SHP77 (cell line): ENCODE measurements at places on chromosomes 12 and 14.
A peak's percentile ranks its signal among the peaks of the same experiment; 100 is the strongest.

- DNase-seq: no peak
Observed at GRCh38 chr12:44674875-44675274, 201.2 kb downstream of the NELL2 start.

DNA sequence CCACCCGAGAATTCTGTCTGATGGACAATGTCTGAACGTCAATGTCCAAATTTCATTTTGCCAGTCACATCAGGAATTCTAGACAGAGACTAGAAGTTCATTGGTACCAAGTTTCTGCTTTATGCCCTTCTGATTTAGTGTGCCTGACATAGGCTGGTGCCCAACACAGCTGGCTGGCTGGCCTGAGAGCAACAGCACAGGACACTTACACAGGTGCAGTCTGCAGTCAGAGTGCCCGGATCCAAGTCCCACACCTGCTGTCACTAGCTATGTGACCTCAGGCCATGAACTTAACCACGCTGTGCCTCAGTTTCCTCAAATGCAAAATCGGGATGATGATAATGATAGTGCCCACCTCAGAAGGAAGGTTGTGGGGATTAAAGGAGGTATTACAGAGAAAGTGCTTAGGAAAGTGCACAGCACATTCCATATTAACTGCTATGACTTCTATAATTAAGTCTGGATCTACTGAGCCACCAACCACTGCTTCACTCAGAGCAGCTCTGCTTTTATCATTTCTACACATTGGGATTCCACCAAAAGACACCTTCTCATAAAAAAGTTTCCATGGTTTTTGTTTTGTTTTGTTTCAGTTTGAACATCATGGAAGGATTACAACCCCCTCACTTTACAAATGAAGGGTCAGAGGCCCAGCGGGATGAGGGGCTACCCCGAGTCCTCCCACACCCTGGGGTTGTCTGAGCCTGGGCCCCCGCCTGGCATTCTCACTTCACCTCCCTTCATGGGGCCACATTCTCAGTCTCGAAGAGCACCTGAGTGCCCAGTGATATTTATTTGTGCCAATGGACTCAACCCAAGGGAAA lies 168.8 kb upstream of the BCL2L14 start:
- DNase-seq: no peak

DNA sequence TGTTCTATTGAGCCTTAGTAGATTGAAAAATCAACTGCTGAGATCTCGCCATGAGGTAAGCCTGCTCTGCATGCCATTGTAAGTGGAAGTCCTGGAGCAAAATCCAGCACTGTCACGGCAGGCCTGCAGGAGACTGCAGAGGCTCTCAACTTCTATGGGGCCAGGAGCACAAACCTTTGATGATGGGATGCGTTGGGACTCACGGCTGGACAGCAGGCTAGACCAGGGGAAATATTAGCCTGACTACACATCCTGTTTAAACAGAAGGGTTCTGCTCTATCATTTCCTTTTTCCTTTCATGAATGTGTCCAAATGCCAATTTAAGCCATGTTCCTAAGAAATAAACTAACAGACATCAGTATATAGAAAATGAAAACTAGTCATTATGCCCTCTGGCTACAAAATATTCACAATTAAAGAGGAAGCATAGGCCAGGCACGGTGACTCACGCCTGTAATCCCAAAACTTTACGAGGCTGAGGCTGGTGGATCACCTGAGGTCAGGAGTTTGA lies 33.9 kb upstream of the RASSF8 start:
- DNase-seq: no peak

DNA sequence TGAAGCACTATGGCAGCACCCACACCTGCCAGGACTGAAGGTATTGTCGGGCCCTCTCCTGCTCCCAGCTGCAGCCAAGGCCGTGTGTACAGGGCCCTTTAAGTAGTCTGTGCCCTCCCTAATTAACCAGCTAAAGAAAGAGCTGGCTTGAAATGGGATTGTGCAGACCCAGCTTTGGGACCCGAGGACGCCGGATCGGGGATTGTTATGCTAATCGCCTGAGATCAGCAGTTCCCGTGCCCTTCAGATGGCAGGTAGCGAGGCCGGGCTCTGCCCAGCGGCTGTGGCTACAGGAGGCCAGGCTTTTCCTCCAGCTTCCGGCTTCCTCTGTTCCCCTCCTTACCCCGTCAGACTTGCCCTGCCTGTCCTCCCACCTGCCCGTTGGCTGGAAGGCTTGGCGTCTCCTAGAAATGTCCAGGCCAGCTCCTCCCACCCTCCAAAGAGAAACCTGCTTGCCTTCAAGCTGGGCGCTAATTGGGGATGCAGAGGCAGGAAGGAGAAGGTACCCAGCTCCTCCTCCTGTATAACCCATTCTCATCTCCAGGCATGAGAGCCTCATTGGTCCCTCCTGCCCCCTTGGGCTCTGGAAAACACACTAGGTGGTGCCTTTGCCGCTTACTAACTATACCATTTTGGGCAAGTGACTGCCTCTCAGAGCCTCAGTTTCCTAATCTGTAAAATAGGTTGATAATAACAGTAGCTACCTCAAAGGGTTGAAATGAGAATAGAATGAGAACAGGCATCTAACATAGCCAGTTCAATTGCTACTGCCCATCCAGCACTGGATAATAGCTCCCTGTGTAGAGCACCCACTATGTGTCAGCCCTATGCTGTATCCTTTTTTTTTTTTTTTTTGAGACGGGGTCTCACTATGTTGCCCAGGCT lies 25.8 kb upstream of the MSI1 start:
- DNase-seq: peak; percentile 53

DNA sequence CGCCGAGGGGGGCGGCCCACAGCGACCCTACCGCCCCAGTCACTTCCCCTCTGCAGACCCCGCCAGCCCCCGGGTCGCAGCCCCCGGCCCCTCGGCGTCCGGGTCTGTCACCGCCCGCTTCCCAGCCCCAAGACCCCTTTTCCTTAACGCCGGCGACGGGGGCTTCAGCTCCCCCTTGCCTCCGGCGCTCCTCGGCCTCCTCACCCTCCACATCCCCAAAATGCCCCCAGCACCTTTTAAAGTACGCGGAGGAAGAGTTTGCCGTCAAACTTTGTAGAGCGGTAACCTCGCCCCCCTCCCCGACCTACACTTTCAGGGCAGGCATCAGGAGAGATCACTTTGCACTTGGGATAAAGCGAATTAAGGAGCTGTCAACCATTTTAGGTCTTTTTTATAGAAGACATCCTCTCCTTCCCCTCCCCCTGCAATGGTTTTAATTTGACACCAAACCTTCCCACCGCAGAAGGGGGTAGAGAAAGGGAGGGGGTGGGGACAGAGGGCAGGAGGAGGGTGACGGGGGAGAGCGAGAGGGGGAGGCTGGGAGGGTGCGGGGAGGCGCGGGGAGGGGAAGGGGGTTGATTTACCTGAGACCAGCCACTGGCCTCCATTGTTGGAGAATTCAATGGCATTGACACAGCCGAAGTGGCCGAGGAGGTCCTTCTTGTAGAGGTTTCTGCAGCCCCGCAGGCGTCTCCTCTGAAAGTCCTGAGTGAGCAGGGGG lies 578 bp downstream of the DCAF5 start:
- peak; percentile 25 for DNase-seq

GRCh38 chr14:59154373-59154772 lies 34.1 kb upstream of the DAAM1 start:
- DNase-seq: no peak

DNA sequence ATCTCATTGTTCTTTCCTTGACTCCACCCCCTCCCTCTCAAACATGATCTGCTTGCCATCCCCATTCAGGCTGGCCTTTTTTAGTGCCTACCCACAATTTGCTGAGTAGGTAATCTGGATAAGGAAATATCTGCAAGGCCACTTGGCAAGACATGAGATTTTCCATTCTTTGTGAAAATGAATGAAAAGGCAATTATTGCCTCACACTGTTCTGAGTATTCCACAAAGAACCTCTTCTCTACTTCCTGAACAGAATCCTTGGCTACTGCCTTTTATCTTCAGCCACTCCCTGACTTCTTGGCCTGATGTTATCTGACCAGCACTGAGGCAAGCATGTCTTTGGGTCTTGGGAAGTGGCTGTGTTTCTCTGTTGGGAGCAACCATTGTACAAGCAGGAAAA lies 263.2 kb upstream of the ATP2B1 start:
- no peak for DNase-seq

DNA sequence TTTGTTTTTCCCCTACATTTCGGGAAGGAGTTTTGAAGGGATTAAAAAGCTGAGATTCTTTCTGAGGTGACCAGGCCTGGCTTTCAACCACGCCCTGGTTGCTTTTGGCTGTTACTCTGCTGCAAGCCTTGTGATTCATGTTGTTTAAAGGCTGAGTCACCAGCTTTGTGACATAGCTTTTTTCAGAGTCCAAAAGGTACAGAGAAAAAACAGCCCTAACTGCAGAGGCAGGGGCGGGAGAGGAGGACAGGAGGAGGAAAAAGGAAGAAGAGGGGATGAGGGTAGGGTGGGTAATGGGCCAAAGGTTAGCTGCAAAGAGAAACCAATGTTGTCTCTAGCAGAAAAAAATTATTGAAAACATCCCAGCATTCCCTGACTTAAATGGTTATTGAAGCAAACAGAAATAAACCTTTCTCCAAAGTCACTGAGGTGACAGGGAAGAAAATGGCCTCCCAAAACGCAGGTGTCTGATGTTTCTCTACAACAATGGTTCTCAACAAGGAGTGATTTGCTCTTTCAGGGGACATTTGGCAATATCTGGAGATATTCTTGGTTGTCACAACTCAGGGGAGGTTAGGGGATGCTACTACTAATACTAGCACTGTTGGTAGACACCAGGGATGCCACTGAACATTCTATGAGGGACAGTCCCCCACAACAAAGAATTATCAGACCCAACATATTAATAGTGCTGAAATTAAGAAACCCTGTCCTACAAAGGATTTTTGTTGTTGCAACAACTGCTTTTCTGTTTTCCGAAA lies 2.1 kb upstream of the UBC start:
- DNase-seq: no peak

DNA sequence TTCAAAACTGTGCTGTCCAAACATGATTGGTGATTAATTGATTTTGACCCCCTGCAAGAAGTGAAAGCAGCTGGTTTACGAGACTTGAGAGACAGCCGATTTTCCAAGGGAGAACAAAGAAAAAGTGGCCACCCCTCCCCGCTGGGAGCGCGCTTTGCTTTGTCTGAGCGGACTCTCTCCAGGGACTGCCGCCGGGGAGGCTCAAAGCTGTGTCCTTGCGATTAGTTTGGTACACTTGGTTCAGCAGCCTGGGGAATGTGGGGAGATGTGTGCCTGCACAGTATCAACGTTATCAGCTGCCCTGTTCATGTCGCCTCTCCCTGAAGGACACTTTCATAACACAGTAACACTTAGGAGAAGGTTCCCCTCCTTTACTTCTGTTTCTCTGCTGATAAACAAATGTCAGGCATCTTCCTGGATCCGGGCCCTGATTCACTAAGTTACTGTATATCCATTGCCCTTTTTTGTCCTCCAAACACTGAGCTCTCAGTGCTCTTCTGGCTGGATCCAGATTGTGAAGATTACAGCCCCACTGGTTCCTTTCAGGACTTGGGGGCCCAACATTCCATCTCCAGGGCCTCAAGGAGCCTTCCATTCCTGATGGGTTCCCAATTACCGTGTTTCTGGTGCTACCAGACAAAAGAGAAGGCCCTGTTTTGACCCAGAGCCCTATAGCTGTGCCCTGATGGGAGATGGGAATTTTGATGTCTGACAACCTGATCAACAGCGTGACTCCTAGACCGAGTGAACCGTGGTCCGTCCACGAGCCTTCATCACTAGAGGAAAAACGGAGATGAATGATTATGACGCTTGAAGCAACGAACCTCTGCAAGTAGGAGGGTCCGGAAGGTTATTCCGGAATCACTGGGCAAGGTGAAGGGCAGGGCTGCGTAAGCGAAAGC lies 31.7 kb upstream of the TUBA1C start:
- peak; percentile 37 for DNase-seq

- DNase-seq: peak; percentile 54
Observed at GRCh38 chr14:106417224-106418049, 891.1 kb downstream of the TMEM121 start.

DNA sequence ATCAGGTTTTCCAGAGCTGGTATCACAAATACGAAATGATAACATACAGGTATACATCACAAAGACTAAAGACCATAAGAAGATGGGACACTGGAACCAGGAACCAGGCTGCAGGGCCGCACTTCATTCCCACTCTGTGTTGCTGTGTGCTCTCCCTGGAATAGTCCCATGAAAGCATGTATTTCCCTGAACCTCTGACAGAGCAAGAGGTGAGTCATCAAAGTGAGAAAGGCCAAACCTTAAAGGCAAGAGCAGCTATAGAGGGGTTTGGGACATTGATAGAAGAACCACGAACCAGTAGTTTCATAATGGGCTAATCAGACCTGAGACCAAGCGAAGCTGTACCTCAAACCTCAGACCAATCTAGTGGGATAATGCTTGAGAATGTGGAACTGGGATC lies 283.0 kb upstream of the PRKD1 start:
- DNase-seq: no peak

- DNase-seq: no peak
Observed at GRCh38 chr12:321606-322326, 59.1 kb upstream of the SLC6A13 start.

DNA sequence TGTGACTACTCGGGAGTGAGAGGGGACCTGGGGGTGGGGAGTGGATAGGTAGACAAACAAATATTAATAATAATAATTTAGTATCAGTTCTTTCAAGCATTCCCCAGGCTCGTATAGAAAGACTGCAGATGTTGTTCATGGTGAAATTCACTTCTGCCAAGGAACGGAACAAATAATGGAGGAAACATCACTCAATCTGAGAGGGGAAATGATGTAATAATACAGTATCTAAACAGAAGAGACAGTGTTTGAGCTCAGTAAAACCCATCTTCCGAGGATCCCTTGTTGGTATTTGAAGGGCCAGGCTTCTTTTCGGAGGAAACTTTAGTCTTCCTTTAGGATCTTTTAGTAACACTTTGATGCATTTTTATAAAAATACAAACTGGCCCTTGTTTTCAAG lies 114.2 kb downstream of the KCNK10 start:
- no peak for DNase-seq

GRCh38 chr12:4112734-4113325 lies 160.7 kb upstream of the CCND2 start:
- no peak for DNase-seq

- no peak for DNase-seq
Observed at GRCh38 chr12:2679816-2680675, 114.7 kb upstream of the FKBP4 start.

GRCh38 chr12:63955831-63956666 lies 111.5 kb downstream of the SRGAP1 start:
- no peak for DNase-seq

DNA sequence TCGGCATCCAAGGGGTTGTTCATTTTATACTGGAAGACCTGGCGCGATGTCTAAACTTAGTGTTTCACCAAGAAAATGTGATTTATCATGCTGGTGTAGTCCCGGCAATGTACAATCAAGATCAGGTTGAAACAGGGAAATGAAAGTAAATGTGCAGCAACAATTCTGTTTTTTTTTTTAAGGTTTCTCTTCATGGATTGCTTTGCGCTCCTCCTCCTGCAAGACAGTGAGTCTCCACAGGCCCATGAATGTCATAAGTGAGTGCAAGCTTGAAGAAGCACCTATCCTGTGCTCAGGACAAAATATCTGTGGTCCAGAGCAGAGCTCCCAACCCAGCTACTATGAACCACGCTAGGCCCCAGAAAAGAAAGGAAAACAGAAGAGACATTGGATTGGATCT lies 143.4 kb downstream of the KCNK10 start:
- no peak for DNase-seq

- DNase-seq: no peak
Observed at GRCh38 chr12:9646794-9647781, 22.4 kb upstream of the CLEC2D start.

GRCh38 chr14:88551980-88552431 lies 2.8 kb downstream of the PTPN21 start:
- no peak for DNase-seq
